ENCODE measurements at places on chromosomes 13 and 19.
A peak's percentile ranks its signal among the peaks of the same experiment; 100 is the strongest.

DNA sequence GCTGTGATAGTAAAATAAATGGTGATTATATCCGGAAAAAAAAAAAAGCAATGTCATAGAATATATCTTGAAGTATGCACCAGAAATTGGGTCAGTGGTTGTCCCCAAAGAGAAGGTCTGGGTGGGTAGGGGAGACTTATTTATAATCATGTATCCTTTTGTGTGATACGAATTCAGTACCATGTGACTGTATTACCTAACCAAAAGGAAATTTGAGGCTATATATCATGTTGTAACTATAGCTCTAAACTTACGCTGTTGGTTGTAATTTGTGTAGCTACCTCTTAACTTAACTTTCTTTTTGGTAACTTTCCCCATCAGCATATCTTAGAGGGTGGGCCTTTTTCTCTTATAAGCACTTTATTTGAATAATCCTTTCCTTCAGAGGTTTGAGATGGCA, 25.2 kb upstream of the KCTD4 start:
- DNase-seq: no peak

- DNase-seq: peak; percentile 29
Observed at GRCh38 chr19:29260477-29261317, 47.7 kb upstream of the UQCRFS1 start.

GRCh38 chr19:10189616-10190015, 5.1 kb downstream of the DNMT1 start:
- DNase-seq: no peak

DNA sequence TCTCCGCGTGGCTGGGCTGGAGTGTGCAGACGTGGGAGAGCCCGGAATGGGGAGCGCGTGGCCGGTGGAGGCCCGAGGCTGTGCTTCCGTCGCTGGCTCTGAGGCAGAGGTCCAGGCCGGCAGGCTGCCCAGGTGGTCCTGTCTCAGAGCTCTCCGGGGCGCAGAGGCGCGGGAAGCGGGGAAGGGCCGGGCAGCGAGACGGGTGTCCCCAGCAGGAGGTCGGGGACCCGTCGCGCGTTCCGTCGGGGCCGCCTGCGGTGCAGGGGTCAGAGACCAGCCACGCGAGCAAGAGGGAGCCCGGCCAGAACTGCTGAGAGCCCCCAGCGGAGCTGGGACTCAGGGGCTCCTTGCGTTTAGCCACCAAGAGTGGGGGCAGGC, 1.3 kb upstream of the C1QTNF9 start:
- no peak for DNase-seq

DNA sequence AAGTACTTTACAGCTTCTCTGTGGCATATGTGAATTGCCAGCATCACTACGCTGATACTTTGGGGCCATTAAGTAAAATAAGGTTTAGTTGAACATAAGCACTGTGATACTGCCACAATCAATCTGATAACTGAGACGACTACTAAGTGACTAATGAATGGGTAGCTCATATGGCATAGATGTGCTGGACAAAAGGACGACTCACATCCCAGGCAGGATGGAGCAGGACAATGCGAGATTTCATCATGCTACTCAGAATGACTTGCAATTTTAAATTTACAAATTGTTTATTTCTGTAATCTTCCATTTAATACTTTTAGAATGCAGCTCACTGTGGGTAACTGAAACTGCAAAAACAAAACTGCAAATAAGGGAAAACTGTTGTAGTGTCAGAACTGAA, 13.6 kb downstream of the CCDC122 start:
- no peak for DNase-seq

DNA sequence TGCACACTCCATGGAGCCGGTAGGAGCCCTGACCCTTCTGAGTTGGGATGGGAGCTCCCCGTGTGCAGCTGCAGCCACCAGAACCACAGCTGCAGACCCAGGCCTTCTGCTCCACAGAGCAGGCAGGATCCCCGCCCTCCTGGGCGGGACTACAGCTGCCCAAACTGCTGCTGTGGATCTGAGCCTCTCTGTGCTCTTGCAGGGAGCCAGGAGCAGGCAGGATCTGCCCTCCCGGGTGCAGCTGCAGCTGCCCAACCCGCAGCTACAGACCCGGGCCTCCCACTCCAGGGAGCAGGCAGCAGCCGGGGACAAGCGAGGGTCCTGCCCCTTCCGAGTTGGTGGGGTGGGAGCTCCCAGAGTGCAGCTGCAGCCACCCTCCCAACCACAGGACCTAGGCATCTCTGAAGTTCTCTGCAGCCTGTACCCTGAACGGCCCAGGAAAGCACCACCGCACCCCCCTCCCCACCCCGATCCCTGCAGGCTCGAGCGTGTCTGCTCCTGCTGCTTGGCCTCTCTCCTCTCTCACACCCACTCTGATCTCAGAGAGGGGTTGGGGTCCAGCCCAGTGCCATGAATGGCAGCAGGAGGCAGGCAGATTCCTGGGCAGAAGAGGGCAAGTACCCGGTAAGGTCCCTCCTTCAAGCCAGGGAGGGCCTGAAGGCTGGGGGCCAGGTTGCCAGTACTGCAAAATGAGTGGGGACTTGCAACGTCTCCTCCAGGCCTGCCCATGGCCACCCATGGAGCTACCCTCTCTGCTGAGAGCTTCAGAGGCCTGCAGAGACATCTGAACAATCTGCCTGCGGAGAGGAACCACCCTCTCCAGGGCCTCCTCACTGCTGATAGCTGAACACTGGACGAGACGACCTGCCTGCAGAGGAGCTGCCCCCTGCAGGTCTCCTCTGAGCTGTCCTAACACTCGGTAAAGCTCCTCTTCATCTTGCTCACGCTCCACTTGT, 16.4 kb upstream of the EMP3 start:
- no peak for DNase-seq

GRCh38 chr13:20778311-20778710, 4.5 kb upstream of the EEF1AKMT1 start:
- DNase-seq: no peak

- no peak for DNase-seq
Observed at GRCh38 chr13:91355099-91355825, 7.8 kb downstream of the MIR17HG start.

DNA sequence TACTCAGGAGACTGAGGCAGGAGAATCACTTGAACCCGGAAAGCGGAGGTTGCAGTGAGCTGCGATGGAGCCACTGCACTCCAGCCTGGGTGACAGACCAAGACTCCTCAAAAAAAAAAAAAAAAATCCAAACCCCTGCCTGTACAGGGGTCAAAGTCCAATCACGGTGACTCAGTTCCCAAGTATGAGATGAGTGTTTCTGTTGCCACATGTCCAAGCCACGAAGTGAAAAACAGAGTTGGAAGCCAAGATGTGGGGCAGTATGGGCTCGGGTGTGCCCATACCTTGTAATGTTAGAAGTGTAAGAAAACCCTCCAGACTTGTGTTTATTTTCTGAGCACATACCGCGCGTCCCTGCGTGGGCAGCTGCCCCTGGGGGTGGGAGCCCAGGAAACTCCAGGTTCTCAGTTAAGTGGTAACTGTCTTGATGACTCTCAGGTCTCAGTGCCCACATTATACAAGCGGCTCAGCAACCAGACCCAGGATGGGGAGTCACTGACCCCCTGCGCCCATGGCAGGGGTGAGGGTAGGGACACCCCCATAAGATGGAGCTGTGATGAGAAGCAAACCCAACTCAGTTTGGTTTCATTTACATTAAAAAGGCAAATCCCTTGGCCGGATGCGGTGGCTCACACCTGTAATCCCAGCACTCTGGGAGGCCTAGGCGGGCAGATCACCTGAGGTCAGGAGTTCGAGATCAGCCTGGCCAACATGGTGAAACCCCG, 1.2 kb upstream of the GPX4 start:
- DNase-seq: no peak

DNA sequence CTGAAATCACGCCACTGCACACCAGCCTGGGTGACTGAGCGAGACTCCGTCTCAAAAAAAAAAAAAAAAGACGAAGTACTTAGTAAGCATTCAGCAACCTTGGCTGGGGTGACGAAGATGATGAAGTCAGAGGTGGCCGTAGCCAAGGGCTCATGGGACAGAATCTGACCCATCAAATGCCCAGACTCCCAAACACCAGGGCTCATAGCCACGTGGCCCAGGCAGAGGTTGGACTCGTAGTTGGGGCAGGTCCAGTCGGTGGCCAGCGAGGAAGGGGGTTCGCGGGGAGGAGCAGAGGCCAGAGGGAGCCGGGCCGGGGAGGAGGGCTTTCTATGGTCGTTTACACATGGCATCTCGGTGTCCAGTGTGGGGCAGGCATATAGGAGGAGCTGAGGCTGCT, 52.1 kb upstream of the EHD2 start:
- DNase-seq: no peak

GRCh38 chr13:109706015-109706715, 80.2 kb downstream of the IRS2 start:
- DNase-seq: no peak

DNA sequence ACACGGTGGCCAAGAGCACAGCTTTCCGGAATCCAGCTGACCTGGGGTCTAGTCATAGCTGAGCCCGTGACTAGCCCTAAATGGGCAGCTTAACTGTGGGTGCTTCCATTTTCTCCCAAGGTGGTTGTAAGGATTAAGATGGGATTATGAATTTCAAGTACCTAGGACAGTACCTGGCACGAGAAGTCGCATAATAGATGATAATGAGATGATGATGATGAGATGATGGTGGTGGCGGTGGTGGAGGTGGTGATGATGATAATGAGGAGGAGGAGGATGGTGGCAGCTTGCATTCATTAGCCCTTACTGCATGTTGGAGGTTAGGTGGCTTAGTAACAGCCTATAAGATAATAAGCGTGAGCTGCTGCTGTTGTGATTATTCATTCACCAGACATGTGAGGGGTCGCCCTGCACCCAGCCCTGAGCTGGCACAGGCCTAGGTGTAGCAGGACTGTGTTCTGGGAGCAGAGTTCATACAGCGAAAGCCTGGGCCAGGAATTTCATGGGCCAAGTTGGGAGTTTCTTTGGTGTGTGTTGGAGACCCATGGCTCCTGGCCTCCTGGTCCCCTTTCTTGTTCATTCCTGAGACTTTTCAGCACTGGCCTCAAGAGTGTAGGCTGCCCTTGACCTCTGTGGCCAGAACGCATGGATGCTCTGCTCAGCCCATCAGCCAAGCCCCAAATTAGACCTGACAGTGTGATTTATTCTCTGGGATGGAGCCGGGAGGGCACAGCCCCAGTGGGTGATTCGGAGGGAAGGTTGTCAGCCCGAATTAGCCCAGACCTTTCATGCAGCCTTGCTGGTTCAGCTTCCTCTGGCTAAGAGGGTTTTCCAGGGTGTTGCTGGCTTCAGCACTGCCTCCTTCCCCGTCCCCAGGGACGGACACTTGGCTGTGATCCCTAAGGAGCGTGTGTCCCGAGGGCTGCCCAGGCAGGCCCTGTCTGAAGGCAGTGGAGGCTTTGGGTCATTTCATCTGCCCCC, 128.8 kb downstream of the SIPA1L3 start:
- DNase-seq: no peak

DNA sequence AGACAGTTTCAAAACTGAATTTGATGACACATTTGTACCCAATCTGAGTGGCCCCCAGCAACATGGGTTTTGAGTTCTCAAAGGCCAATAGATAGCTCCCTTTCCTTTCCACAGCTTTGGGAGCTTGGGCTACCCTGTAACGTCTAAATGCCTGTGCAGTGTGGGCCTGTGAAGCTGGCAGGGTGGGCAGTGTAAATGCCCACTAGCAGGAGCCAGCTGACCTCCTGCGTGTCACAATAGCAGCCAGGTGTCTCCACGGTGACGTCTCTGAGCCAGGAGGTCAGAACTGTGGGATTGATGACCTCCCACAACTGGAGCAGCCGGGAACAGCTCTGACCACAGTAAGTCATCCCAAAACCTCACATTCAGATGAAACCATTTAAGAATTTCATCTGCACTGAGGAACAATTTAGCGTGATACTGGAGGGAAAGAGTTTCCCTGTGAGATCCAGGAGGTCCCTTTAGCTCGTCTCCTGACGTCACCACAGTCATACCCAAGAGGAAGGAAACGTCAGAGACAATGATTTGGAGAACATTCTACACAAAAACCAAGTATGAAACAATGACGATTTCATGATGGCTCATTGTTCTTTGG, at the start of gene IPO5:
Gene IPO5, plus strand, starts transcription at position 300 of the 595 bp plus-strand sequence. CDS start 23,022 bp downstream, outside the sequence.
- DNase-seq: no peak

DNA sequence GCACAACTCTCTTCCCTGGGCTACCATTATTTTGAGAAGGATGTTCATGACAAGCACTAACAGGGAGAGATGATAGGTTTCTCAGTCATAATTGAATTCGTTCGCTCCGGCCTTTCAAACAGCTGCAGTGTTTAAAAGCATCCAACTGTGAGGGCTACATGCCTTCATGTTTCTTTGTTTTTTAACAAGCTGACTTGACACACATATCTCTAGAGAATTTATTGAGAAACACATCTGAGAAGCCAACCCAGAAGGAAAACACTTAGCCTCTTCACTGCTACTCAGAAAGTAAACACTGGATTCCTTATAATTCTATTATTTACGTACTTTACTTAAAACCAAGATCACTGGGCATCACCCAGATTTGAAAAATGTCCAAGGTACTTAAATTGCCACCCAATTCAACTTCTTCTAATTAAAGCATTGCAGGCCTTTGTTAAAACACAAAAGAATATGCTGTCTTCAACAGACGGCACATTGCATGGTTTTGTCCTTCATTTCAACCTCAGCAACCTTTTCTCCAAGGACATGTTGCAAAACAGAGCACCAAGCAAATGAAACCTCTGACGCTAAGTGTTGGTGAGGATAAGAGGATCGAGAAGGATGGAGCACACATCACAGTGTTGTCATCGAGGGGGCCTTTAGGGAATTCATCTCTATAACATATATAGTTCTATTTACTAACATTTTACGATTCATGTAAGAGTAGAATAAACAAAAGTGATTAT, 75.8 kb downstream of the TBC1D4 start:
- DNase-seq: peak; percentile 77

DNA sequence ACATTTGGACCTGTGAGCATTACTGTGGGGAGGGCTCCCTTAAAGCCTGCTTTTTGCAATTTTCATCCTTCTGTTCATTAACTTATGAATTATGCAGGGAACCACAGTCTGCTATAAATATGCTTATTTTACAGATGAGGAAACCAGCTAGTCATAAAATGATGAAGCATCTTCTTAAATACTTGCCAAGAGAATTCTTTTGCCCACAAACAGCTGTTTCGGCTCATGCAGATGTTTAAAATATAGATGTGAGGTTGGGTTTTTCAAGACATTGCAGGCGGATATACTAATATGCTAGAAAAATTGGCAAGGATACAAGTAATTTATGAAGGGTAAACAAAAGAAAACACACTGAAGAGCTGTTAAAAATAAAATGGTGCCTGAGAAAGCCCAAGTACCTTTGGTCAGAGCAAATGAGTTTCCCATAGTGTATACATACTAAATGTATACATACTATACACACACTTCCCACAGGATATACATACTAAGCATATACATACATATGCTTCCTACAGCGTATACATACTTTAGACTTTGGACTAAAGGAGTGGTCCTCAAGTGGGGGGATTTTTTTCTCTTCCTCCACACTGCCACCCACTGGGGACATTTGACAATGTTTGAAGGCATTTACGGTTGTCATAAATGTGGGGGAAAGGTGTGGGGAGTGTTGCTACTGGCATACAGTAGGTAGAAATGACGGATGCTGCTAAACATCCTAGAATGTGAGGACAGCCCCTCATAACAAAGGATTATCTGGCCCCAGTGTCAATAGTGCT, 164.9 kb upstream of the CSNK1A1L start:
- DNase-seq: no peak

DNA sequence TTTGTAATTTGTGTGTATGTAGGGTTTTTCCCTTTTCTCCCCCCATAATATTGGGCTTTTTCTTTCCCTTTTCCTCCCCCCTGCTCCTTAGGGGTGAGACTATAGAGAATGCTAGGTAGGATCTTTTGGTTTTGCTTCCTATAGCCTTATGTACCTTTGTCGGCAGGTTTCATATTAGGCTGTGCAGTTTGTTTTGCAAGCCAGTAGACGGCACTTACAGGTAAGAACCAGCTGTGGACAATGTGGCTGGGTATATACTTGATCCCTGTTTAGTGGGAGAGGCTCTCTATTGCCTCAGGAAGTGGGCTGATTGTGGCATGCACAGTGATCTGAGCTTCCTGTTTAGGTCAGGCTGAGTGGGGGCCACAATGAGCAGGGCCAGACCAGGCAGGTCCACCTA, 359.2 kb upstream of the OBI1 start:
- no peak for DNase-seq

All from HAP-1 (cell line).